ENCODE measurements at places on chromosomes 6 and 20. TPM values are rescaled to one million over a fixed set of nuclear protein-coding genes. Genes with fewer than 3 reads are reported as not detected.

KHDC1 gene
- 1.4 TPM for total RNA-seq

MED20 gene
- 16.0 TPM for total RNA-seq

SRSF12 gene
- total RNA-seq: 0.18 TPM

BPI gene
- total RNA-seq: 0.71 TPM

TUBB2B gene
- 1.5 TPM for total RNA-seq

ADISSP gene
- total RNA-seq: 13.7 TPM

CCDC170 gene
- total RNA-seq: 1.4 TPM

TRIM38 gene
- 4.7 TPM for total RNA-seq

NKX2-4 gene
- not detected for total RNA-seq

OXT gene
- not detected for total RNA-seq

TLDC2 gene
- not detected for total RNA-seq

UFL1 gene
- 25.8 TPM for total RNA-seq

NR2E1 gene
- not detected for total RNA-seq

CYP21A2 gene
- total RNA-seq: 3.2 TPM

TRIM15 gene
- not detected for total RNA-seq

HLA-DPA1 gene
- 58.6 TPM for total RNA-seq

RGS17 gene
- 0.47 TPM for total RNA-seq

GSTA3 gene
- total RNA-seq: not detected

SGK2 gene
- 0.23 TPM for total RNA-seq

BPIFB6 gene
- not detected for total RNA-seq

C2 gene
- 19.8 TPM for total RNA-seq

KIF6 gene
- total RNA-seq: 0.29 TPM

GTSF1L gene
- total RNA-seq: not detected

AIF1 gene
- total RNA-seq: 18.1 TPM

PAX1 gene
- total RNA-seq: not detected

CLDN20 gene
- not detected for total RNA-seq

NTSR1 gene
- total RNA-seq: not detected

PRDM13 gene
- not detected for total RNA-seq

WASF1 gene
- total RNA-seq: 1.5 TPM

All from right cardiac atrium (tissue), 5 donors.